ENCODE measurements at places on chromosomes 11 and 22. TPM values are rescaled to one million over a fixed set of nuclear protein-coding genes. Genes with fewer than 3 reads are reported as not detected.

DNA sequence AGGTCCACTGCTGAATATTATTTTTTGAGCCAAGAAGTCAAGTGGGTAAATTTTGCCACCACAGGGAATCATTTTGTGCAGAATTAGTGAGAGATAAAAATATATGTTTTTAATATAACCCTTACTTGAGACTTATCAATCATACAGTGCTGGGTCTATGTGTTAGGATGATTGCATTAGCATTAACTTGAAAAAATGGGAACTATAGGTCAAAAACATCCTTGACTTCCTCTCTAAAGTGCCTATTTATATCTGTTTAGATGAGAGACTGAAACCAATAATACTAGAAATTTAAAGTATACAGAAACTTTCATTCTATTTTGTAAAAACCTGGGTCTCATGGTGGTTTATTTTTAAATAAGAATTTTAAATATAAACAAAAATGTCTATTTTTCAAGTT is 65.1 kb upstream of the CARD18 start:
- DNase-seq: no peak

- peak; percentile 76 for DNase-seq
Measured at GRCh38 chr22:18156878-18157713, 7.1 kb downstream of the USP18 start.

DNA sequence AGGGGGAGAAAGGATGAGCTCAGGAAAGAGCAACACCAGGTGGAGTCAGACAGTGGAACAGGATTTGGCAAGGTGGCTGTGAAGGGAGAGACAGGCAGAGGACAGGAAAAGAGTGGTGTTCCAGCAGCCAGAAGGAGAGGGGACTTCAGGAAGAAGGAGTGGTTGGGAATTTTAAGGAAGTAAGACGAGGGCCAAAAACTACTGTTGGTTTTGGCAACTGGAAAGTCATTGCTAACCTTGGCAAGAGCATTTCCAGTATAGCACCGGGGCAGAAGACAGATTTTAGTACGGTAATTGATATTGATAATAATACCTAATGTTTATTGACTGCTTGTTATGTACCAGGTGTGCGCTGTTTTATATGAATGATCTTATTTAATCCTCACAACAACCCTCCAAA is 15.4 kb upstream of the DDX6 start:
- DNase-seq: no peak

DNA sequence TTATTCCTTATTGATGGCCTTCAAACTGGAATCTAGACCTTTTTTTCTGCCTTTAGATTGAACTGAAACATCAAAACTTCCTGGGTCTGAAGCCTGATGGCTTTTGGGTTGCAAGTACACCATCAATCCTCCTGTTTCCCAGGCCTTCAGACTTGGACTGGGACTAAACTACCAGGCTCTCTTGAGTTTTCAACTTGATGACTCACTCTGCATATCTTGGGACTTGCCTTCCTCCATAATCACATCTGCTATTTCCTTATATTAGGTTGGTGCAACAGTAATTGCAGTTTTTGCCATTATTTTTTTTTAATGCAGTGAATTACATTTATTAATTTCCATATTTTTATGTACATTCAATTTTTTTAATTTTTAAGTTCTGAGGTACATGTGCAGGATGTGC is 7.0 kb downstream of the OR51B5 start:
- no peak for DNase-seq

SOX10 gene
- not detected for total RNA-seq

DNA sequence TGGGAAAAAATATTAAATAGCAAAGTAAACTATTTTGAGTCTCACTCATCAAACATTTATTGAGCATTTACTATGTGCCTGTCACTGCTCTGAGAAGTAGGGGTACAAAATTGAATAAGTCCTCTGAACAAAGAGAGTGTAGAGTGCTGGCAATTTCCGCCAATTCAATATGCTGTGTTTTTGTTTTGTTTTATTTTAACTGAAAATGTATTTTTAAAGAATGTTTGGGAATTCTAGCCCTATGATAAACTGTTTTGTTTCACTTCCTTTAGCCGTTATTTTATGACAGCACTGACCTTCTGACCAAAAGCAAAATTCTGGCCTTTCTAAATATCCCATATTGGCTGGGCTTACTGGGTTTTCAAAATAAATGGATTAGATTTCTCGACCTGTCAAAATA is 64.7 kb upstream of the LMO2 start:
- no peak for DNase-seq

DNA sequence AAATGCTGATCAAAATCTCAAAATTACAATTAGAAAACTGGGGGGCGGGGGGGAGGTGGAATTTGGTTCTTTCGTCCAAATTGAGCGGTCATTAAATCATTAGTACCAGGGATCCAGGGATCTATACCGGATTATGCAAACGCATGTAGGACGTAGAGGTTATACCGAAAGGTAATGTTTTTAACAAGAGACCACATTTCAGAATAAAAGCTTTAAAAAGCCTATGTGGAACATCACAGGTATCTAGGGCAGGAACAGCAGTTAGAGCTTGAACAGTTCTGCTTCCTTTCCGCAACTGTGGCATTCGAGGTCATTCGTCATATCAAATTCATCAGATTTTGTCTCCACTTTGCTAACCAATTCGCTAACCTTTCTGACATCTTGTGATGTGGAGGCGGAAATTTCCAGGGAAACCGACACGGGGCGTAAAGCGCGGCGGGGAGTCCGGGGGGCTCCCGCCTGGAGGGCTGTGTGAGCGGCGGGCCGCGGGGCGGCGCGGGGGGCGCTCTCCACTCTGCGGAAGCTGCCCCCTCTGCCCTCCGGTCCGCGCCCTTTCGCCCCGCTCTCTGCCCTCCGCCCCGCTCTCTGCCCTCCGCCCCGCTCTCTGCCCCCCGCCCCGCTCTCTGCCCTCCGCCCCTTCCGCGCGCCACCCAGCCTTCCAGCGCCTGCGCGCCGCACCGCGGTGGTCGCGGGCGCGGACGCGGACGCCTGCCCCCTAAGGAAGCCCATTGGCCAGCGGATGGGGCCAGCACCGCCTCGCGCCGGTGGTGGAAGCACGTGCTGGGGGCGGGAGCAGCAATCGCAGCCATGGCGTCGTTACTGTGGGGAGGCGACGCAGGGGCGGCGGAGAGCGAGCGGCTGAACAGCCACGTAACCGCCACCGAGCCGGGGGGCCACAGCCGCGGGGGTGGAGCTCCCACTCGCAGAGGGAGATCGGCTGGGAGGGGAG is at the start of gene DDX25:
TSS of gene DDX25 (plus strand) at position 798 of the 949 bp plus-strand sequence. CDS start at position 808, 10 bp downstream.
- peak; percentile 58 for DNase-seq

DNA sequence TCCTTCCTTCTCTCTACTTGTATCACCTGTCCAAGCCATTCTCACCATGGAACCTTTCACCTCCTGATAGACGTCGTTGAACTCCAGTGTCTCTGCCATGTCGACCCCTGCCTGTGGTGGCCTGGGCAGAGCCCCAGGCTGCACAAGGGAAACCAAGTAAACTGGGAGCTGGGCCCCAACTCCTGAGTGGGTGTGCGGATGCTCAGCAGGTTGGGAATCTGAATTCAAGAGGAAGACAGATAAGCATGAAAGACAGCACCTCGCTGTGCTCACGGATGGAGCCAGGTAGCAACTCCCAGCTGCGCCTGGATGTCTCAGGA is 709 bp downstream of the SSRP1 start:
- no peak for DNase-seq
